Posterior vena cava (tissue), 2 donors: ENCODE measurements at places on chromosomes 5 and 9. TPM values are rescaled to one million over a fixed set of nuclear protein-coding genes. Genes with fewer than 3 reads are reported as not detected.

SLC36A2 gene
- not detected for total RNA-seq

GPRIN1 gene
- 0.37 TPM for total RNA-seq

FOXD4L5 gene
- total RNA-seq: not detected

CYFIP2 gene
- 109 TPM for total RNA-seq

TEX48 gene
- not detected for total RNA-seq

CEL gene
- 2.8 TPM for total RNA-seq

- DNase-seq: no peak
Observed at GRCh38 chr5:84623019-84623418, 238.3 kb upstream of the EDIL3 start.

DNA sequence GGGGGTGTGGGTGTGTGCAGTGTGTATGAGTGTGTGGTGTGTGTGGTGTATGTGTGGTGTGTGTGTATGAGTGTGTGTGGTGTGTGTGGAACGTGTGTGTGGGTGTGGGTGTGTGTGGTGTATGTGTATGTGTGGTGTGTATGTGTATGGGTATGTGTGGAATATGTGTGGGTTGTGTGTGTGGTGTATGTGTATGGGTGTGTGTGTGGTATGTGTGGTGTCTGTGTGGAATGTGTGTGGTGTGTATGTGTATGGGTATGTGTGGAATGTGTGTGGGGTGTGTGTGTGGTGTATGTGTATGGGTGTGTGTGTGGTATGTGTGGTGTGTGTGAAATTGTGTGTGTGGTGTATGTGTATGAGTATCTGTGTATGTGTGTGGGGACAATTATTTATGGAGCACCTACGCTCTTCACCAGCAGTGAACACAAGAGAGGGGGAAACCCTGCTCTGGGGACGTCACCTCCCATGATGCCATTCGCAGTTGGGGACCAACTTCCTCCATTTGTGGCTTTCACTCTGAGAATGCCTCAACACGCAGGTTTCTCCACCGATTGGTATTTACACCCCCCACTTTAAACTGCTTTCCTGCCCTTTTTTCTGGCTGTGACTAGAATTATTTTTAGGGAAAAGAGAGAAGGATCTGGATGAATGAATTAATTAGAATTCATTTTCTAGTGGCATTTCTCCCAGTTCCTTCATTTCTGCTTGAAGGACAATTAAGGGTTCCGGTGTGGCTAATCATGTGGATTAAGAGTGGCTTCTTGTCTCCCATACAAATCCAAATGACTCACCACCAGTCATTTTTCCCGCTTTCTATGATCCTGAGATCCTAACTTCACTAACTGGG lies 238.1 kb downstream of the ROR2 start:
- no peak for DNase-seq

DNA sequence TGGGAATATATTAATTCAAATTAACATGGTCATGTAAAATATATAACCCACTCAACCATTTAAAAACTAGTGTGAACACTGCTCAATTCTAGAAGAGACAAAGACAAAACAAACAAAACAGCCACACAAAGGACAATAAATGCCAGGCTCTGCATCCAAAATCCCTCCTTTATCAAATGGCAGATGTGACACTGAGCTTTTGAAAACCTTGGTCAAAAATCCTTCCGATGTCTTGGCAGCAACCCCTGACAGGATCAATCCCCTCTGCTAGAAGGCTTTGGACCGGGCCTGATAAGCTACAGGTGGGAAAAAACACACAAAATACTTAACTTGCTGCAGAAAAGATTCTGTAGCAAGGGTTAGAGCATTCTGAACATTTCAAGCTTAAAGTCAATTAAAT lies 61.5 kb downstream of the ZFR start:
- no peak for DNase-seq

- DNase-seq: no peak
Observed at GRCh38 chr9:25260046-25260445, 418.2 kb downstream of the TUSC1 start.

DNA sequence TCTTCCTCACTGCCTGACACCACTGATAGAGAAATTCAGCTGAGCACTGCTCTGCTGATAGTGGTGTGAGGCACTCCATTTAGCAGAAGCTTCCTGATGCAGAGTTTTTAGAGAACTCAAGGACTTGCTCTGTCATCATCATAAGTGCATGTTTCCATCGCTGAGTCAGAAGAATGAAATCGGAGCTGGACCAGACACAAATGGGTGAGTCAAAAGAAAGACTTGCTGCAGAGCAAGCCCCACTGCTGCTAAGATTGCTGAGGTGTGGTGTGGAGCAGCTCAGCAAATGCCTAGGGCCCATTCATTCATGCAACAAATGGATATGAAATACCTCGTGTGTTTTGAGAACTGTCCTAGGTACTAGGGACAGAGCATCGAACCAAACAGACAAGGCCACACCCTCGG lies 410.2 kb upstream of the SLC30A5 start:
- no peak for DNase-seq

- no peak for DNase-seq
Observed at GRCh38 chr5:158013303-158013702, 154.4 kb upstream of the CLINT1 start.

- no peak for DNase-seq
Observed at GRCh38 chr5:93407454-93407853, 173.6 kb downstream of the NR2F1-AS1 start.

DNA sequence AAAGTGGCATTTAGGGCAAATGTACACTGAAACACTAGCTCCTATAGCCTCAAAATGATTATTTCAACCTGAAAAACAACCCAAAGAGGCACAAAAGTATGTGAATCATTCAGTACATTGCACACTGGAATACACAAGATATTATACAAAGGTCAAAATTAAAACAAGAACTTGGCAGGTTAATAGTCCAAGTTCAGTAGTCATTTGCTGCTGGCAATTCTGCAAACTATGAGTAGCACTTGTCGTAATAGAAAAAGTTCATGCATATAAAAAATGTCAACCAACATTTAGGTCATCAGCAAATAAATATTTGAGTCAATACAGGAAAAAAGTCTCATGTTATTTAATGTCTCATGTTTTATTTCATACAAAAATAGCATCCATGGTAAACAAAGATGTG lies 98.7 kb downstream of the LPAR1 start:
- DNase-seq: no peak

DNA sequence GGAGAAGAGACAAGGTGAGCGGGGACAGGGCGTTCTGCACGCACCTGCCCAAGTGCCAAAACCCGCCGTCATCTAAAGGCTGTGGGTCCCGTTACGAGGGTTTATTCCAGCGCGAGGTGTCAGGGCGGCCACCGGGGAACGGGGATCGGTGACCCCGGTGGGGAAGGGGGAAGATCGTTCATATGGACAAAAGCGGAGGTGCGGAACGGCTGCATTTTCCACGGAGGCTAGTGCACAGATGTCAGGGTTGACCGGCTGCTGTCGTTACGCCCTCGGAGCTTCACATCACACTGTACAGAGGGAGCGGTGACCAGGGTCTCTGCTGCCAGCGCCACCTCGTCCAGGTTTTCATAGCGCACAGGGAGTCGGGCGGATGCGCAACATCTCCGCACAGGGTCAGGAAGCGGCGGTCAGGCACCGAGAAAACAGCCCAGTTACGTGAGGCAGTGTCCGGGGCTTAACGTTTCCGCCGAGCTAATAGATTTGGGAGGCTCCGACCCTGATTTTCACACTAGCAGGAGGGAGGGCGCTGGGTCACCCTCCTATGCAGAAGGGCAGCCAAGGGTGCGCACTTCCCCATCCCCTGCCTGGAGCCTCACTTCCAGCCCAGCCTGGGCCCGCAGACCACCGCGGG lies 13.5 kb downstream of the BTNL9 start:
- no peak for DNase-seq
